T-cell (primary cell): ENCODE measurements at places on chromosomes 6 and 20.

GRCh38 chr6:122140031-122140430, 259.4 kb upstream of the HSF2 start:
- DNase-seq = no peak

GRCh38 chr6:53734473-53735299, 60.1 kb upstream of the LRRC1 start:
- DNase-seq = no peak

GRCh38 chr20:22944062-22944461, 91.0 kb upstream of the SSTR4 start:
- no peak for DNase-seq

GRCh38 chr6:147204843-147205311, 660 bp downstream of the STXBP5 start:
- DNase-seq = no peak
